Glomerular endothelial cell (primary cell): ENCODE measurements at places on chromosomes 7 and 10.

DNA sequence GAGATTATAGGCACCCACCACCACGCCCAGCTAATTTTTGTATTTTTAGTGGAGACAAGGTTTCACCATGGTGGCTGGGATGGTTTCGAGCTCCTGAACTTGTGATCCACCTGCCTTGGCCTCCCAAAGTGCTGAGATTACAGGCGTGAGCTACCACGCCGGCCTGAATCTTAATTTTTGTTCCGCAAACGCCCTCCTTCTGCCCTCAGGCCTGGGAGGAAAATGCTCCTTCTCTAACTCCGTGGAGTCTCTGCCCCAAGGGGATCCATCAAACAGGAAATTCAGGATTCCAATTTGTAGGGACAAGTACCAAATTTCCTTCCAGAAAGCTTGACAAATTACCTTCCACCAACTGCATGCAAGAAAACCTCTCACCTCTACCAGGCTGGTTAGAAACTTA, 43.2 kb downstream of the RBAK start:
- DNase-seq, result no peak

- DNase-seq, result no peak
These were observed 71.1 kb downstream of the INSYN2A start for GRCh38 chr10:127125331-127125730.

DNA sequence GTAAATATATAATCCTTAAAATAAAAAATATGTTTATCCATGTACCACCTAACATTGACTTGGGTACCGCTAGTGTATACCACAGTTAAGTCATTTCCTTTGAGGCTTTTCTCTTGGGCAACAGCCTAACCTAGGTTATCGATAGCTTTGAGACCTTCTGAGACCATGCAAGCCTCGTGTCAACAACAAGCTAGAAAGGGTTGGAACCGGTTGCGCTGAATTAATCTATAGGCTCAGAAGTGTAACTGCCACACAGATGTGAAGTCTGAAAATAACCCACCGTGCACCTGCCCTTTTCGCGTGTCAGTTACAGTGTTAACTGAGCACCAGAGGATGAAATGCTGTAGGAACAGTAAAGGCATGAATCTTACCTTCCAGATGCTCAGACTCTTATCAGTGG, 59.8 kb downstream of the ARID5B start:
- no peak for DNase-seq

DNA sequence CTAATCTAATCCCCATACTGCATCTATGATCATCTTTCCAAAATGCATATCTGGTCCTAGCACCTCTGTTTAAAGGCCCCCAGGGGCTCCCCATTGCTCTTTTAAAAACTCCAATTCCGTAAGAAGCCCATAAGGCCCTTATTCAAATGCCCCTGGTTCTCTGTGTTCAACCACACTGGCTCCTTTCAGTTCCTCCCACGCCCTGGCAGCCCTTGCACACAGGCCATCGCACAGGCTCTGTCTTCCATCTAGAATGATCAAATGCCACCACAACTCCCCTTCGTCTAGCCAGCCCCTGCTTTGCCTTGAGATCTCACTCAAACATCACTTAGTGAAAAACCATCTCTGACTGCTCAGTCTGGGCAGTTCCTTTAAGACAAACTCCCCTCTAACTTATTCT, 112.9 kb upstream of the LYZL2 start:
- no peak for DNase-seq

DNA sequence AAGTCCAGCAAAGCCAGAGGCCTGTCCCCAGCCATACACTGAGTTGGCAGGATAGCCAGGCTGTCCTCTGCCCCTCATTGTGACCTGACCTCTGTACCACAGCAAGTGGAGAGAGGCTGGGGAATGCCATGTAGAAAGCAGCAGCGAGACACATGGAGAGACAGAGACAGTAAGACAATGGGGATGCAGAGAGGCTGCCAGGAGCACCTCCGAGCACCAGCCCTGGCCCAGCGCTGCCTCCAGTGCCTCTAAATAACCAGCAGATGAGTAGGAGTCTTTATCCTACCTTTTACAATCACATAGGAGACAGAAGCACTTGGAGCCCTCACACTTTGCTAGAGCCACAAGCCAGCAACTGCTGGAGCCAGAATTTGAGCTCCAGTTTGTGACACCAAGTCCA, 8.1 kb downstream of the GDF2 start:
- DNase-seq, result no peak
